ENCODE measurements at places on chromosomes 11 and 22.

- no peak for DNase-seq
Measured at GRCh38 chr11:83681906-83682610, 395.9 kb upstream of the CCDC90B start.

GRCh38 chr11:2644844-2645778 is 54.7 kb downstream of the KCNQ1OT1 start:
- DNase-seq: no peak

DNA sequence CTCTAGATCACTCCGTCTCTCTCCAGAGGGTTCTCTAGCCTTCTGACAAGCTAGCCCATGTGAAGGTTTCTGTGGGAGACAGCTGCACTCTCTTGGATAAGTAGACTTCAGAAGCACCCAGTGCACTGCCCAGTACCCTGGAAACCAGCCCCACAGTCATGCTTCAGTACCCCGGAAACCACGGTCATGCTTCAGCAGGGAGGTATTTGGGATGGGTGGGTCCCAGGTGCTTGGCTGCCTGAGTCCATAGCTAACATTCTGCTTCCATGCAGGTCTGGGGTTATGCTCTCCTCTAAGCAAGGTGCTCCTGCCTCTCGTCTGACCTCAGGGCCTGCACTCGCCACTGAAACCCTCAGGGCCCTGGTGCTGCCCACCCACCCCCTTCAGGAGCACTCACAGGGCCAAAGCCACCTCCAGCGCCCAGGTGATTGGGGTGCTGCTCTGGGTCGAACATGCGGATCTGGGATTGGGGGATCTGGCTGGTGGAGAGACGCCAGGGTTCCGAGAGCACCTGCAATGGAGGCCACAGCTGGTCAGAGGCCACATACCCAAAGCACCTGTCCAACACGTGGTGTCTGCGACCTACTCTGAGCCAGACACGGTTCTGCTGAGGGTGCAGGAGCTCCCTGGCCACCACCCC is 7.3 kb upstream of the SYCE3 start:
- DNase-seq: peak; percentile 65

DNA sequence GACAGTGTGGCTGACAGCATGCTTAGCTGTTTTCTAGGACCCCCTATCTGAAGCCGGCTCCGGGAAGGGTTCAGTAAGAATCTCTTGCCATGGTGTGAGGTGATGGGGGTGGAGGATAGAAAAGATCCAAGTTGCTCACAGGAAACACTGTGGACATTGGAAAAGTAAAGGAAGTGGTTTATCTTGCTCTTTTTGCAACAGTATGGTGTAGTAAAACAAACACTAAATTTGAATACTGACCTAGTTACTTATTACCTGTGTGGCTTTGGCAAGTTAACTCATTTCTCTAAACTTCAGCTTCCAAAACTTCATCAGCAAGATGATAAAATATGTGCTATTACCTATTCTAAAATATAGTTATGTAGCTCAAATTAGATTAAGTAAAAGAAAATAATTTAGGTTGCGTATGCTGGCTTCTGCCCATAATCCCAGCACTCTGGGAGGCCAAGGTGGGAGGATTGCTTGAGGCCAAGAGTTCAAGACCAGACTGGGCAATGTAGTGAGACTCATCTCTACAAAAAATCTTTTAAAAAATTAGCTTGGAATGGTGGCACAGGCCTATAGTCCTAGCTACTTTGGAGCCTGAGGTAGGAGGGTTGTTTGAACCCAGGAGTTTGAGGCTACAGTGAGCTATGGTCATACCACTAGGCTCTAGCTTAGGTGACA is 51.6 kb upstream of the APOA1 start:
- no peak for DNase-seq

DNA sequence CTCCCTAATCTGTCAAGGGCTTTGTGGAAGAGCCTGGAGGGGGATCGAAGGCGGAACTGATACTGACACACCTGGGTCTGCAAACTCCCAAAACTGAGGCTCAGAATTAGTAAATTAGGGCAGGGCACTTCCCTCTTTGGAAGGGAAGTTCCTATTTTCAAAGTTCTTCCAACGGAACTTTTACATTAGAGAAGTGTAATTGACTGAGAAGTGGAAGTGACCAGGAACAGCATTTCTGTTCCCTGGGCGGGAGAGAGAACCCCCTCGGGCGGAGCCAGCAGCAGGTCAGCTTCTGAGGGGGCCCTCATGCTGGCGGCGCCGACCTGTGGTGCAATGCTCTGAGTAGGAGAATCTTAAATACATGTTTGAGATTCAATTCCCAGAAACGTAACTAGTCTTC is 1.1 kb upstream of the CBL start:
- DNase-seq: no peak

DNA sequence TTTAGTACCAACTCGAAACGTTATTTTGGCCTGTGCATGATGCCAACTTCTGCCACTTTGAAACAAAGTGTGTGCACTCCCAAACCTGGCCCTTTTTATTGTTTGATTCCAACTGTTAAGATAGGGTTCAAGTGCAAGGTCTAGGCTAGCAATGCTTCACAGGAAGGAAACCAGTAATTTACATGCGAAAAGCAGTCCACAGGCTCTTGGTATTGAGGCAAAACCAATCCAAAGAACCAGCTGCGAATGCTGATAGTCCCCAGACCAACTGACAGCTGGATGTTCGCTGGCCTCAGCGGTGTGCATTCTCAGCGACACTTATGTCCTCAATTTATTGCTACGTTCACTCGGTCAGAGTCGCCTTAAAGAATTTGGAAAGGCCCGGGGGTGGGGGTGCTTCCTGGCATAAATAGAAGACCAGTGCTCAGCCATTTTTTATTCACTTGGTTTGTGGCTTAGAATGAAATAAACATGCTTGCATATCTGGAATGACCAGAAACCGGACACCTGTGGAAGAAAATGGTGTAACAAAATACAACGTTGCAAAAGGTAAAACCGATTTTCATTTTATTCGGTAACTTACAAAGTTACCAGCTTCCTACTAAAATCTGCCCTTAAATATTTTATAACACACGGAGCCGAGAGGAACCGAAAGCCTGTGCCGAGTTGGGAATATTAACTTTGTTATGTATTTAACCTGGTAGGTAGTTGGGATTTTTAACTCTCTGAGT is 1.6 kb downstream of the CPT1A start:
- peak; percentile 22 for DNase-seq

DNA sequence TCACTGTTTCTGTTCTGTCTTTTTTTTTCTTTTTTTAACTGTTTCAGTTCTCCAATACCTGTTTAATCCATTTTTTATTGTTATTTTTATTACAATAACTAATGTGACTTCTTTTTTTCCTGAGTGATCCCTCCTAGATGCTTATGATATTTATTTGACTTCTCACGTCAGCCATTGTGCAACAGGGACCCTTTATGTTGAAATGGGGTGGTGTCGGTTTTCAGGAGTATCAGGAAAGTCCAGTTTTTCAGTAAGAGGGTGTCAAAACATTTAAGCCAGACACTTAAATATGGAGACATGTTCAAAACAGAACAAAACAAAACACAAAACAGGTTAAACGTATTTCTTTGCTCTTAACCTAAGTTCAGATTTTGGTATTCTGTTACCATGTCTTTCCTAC is 418.8 kb downstream of the DYNC2H1 start:
- DNase-seq: no peak

DNA sequence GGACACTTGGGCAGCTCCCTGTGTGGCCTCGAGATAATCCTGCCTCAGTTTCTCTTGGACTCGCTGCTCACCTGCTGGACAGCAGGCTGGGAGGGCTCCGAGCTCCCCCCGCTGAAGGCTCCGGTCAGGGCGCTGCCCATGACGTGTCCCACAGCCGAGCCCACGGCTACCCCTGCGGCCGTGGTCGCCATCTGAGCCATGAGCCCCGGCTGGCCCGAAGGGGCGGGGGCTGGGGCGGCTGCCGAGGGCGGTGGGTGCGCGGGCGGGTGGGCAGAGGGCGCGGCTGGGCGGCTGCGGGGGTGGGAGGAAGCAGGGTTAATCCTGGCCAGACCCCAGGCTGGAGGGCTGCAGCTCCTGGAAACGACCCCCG is 484 bp downstream of the CHCHD10 start:
- DNase-seq: no peak

DNA sequence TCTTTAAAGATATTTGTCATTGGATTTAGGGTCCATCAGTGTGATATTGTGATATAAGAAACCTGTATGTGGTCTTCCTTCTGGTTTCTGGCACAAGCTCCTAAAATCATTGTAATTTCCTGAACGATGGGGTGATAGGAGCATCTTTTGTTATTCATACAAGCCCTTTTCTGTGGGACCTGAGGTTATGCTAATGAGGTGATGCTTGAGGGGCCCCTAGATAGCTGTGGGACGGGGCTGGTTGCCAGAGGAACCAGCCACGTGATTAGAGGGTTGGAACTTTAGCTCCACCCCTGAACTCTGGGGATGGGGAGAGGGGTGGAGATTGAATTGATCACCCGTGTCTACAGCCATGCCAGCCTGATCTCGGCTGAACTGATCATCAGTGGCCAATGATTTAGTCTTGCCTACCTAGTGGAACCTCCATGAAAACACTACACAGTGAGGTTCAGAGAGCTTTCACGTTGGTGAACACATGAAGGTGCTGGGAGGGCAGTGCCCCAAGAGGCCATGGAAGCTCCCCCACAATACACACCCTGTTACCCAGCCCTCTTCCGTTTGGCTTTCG is 62.8 kb downstream of the BCR start:
- no peak for DNase-seq

DNA sequence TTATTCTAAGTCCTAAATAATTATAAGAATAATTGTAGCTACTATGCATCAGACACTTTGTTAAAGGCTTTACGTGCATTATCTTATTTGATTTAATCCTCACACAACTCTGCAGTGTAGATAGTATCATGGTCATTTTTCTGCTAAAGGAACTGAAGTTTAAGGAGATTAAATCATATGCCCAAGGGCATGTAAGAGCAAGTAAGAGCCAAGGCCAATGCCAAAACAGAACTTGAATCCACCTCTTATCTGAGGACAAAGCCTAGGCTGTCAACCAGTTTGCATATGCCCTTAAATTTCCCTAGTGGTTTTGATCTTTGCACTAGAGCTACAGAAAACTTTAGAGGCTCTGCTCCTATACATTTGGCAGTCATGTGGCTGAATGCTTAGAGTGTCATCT is 65.6 kb upstream of the OR5AK2 start:
- no peak for DNase-seq

- DNase-seq: no peak
Measured at GRCh38 chr11:11467312-11467711, 114.3 kb upstream of the CSNK2A3 start.

GRCh38 chr11:68914761-68915160 is 11.1 kb downstream of the IGHMBP2 start:
- DNase-seq: no peak

- no peak for DNase-seq
Measured at GRCh38 chr11:119907122-119907851, 178.3 kb upstream of the NECTIN1 start.

DNA sequence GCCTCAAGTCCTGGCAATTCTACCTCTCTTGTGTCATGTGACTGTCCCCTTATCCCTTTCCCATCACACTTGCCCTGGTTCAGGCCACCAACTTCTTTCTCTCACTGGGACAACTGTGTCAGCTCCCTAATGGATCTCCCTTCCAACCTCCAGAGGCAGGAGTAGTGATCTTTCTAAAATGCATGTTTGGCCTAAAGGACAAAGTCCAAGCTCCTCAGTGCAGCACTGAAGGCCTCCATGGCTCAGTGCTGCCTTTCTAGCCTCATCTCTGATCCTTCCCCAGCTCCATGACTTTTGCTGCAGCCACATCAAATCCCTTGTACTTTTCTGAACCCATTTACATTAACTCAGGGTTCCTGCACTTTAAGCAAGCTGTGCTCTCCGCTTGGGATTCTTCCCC is 80.8 kb downstream of the CSNK2A3 start:
- no peak for DNase-seq

GRCh38 chr11:13944016-13944415 is 18.5 kb upstream of the SPON1 start:
- DNase-seq: no peak

DNA sequence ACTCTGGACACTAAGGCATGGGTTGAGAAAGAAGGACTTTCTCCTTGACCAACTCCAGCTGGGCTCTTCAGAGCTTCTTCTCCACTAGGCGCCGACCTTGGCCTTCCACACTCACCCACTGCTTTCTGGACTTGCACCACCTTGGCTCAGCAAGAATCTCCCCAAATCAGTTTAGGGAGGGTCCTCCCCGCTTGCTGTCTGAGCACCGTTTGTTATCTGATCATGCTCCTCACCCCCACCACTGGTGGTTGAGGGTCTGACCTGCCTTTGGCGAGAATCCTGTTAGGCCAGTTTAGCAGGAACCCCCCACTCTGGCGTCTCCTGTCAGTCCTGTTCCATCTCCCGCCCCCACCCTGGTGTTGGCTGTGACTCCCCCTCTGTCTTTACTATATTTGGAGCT is 10.4 kb downstream of the APOL2 start:
- no peak for DNase-seq

DNA sequence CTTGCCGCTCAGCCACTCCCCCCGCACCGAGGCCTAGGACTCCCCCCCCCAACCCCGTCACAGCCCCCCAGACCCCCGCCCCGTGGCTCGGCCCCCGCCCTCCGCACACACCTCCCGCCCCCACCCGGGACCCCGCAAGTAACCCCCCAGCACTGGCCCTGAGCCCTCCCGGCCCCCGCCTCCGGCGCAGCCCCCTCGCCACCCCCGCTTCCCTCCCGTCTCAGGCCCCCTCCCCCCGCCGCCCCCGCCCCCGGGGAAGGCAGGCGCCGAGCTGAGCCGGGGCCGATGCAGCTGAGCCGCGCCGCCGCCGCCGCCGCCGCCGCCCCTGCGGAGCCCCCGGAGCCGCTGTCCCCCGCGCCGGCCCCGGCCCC is 1.5 kb downstream of the SHANK3 start:
- DNase-seq: no peak

- DNase-seq: no peak
Measured at GRCh38 chr11:64291262-64291751, at the start of gene KCNK4. TSS of gene KCNK4 (plus strand) at chr11:64291302. CDS start at chr11:64293019, 1,717 bp downstream.

DNA sequence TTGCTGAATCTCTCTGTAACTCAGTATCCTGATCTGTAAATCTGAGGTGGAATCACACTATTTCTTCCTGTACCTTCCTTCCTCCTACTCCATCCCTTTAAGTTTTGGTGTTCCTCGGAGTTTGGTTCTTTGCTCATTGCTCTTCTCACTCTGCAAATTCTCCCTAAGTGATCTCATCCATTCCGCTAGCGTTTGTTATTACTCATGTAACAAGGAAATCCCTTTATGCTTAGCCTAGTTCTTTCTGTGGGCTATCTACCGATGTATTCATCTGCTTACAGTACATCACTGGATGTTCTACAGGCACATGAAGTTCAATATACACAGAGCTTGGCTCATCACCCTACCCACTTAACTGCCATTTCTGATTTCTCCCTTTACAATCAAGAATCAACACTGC is 1.6 kb upstream of the CEP295 start:
- no peak for DNase-seq

GRCh38 chr22:36746375-36746970 is 29.4 kb downstream of the IFT27 start:
- no peak for DNase-seq

- peak; percentile 28 for DNase-seq
Measured at GRCh38 chr22:41833369-41834004, 582 bp downstream of the SREBF2 start.

GRCh38 chr22:27801616-27802345 is at the start of gene MN1:
TSS of gene MN1 (minus strand) at chr22:27801756. CDS start at chr22:27800543, 1,213 bp downstream.
- DNase-seq: peak; percentile 35

Data from ACHN (cell line).